Stimulated activated naive CD8-positive, alpha-beta T cell treated with anti-CD3 and anti-CD28 coated beads, Interleukin-15, Interleukin-2, amounts not matched to agents 100 U/mL and 50 U/mL, for 24 hours (primary cell): ENCODE measurements at places on chromosomes 1 and 21.

DNA sequence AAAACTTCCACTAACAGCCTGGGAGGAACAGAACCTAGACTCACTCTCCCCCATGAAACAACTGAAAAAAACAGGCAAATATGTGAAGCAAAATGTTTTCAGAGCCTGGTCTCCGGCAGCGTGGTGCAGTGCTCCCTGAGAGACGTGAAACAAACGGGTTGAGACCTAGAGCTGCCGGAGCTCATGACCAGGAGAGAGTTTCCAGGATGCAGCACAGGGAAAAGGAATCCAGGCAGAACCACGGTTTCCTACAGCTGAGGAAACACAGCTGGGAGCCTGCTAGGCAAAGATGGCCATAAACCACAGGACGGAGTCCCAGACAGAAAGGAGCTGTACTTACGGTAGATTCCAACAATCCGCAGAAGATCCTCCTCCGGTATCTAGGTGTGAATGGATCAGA is 20.2 kb upstream of the SLC19A1 start:
- no peak for DNase-seq

- peak; percentile 44 for DNase-seq
Observed at GRCh38 chr1:152495066-152495675, 15.4 kb upstream of the LCE5A start.

- DNase-seq: no peak
Observed at GRCh38 chr1:57066980-57067610, 101.3 kb upstream of the C8B start.

DNA sequence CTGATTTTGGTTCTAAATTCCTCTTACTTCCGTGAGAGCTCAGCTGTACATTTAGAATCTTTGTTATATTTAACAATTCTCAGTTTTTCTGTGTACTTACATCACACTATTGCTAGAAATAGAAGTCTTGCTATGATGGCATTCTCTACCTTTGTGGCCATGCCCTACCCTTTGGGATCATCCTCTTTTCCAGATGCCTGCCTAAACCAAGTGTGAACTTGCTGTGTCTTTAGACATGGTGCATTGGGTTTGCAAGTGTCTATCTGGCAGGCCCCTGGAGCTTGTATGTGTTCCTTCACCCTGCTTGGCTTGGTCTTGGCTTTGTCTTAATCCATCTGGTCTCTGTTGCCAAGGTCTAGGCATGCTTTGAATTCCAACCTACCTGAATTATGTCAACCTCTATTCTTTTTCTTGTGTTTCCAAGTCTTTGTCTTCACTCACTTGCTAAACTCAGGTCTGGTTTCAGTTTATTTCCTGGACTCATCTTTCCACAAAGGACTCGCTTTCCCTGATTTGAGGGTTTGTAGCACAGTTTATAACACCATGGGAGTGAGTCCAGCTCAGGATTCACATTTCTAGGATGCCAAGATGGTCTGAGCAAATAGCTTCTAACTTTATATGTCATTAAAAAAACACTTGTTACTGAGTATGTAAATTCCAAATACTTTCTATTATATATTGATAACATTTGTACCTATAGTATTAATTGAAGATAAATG is 20.6 kb upstream of the APOBEC4 start:
- DNase-seq: no peak
